ENCODE measurements at places on chromosomes 7 and 10. TPM values are rescaled to one million over a fixed set of nuclear protein-coding genes. Genes with fewer than 3 reads are reported as not detected.

Gene KCNMA1
- polyA plus RNA-seq, result 3.6 TPM

Gene PPP1R3C
- 37.3 TPM for polyA plus RNA-seq

Gene ANKRD7
- polyA plus RNA-seq, result 4.3 TPM

Gene RBM33
- 44.2 TPM for polyA plus RNA-seq

Gene TFR2
- polyA plus RNA-seq, result 0.93 TPM

Gene TAS2R39
- polyA plus RNA-seq, result not detected

Gene TDRD1
- 0.05 TPM for polyA plus RNA-seq

Gene CYP26C1
- 0.05 TPM for polyA plus RNA-seq

Gene TBC1D12
- polyA plus RNA-seq, result 21.6 TPM

Gene SFXN2
- polyA plus RNA-seq, result 68.1 TPM

Gene MAGI2
- polyA plus RNA-seq, result 37.2 TPM

Gene PTPN20
- polyA plus RNA-seq, result 7.3 TPM
